Cardiac muscle cell (in vitro differentiated cells and primary cell): ENCODE measurements at places on chromosomes 6 and 20.

DNA sequence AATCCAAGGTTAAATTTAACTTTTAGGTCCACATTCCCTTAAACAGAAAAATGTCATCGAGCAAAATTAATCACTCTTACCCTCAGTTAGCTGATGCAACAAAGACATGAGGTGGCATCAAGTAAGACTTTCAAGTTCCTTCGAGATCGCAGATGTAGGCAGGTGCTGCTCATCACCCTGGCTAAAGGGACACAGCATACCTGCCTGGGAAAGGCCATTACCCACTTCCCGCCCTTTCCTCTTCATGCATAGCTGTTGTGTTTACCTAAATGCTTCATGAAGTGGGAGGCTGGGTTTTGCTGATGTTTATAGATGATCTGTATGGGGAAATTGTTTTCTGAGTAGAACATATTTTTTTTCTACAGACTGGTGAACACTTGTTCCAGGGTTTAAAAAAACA, 67.7 kb downstream of the GFRA4 start:
- no peak for DNase-seq

GRCh38 chr20:20843982-20844381, 131.5 kb upstream of the RALGAPA2 start:
- DNase-seq: no peak

GRCh38 chr20:58069796-58070663, 158.4 kb downstream of the ANKRD60 start:
- no peak for DNase-seq

GRCh38 chr6:136077834-136078576, 172.1 kb downstream of the MTFR2 start:
- DNase-seq: no peak

DNA sequence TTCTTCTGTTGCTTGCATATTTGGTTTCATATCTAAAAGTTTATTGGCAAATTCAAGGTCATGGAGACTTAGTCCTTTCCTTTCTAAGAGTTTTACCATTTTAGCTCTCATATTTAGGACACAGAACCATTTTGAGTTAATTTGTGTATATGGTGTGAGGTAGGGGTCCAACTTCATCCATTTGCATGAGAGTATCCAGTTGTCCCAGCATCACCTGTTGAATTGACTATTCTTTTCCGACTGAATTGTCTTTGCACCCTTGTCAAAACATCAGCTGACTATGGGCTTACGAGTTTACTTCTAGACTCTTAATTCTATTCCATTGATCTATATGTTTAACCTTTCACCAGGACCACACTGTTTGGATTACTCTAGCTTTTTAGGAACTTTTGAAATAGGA, 157.5 kb downstream of the RALGAPA2 start:
- no peak for DNase-seq

GRCh38 chr20:2797136-2797983, 3.1 kb downstream of the CPXM1 start:
- DNase-seq: no peak

DNA sequence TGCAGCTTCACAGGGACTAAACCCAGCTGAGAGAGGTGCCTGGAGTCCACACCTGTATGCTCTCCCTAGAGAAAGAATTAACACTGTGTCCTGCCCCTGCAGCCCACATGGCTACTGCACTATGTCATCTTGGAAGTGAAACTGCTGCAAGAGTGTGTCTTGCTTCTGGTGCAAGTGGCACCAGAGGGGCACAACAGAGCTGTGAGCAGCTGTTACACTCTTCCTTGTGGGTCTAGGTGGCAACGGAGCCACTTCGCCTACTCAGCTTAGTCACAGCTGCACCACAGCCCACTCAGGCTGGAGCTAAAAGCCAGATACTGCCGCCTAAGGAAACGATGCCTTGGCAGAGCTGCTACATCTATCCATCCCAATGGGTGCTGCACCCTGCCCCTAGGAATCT, 391.4 kb downstream of the COL12A1 start:
- no peak for DNase-seq

DNA sequence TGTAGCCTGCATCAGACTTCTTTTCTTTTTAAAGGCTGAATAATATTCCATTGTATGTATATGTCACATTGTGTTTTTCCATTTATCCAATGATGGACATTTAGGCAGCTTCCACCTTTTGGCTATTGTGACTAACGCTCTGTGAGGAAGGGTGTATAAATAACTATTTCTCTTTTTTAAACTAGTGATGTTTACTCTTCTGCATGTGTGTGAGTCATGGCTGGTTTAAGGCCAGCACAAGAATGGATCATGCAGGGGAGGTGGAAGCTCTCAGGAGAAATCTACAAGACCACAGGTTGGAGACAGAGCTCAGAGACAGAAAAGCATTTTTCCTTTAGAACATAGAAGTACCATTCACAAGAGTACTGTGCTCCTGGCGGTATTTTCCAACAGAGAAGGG, 307.2 kb downstream of the SOX4 start:
- DNase-seq: no peak

DNA sequence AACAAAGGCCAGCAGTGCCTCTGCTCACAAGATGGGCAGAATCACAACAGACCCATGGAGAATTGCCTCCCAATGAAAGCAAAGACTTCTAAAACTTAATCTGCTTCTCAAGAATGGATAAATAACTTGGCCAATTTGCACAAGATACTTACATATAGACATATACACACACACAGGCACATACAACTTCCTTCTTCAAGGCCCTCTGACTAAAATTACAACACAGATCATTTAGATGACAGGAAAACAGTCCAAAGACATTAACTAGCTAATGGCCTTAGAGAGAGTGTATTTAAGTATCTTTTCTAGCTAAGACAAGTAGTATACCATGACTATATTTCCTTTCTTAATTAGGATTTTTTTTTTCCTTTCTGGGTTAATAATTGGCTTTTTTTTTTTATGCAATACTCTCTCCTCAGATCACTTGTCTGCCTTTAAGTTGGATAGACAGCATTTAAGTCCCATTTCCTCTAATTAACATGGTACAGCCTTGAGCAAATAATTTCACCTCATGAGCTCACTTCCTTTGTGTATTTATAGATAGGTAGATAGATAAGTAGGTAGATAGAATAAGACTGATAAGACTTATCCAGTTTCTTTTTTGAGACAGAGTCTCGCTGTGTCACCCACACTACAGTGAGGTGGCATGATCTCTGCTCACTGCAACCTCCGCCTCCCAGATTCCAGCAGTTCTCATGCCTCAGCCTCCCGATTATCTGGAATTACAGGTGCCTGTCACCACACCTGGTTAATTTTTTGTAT, 70.0 kb downstream of the NRSN1 start:
- no peak for DNase-seq

- DNase-seq: peak; percentile 44
These were observed 60.9 kb downstream of the C6orf58 start for GRCh38 chr6:127637830-127638409.

GRCh38 chr6:14867802-14868201, 378.1 kb upstream of the JARID2 start:
- DNase-seq: no peak

DNA sequence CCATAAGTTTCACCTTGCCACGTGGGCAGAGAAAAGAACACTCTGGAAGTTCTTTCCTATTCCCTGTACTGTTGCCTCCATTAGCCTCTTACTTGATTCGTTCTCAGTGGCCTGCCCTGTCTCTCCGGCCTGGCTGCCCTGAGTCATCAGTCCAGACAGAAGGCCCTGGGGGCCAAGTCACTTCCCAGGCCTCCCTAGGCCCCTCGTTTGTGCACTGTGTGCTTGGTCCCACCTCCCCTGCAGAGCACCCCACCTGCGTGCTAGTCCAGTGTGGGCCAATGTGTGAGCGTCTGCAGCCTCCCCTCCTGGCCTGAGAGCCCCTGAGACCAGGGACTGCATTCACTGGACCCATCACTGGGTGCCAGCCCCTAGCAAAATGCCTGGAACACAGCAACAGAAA, 191.2 kb upstream of the RREB1 start:
- no peak for DNase-seq

DNA sequence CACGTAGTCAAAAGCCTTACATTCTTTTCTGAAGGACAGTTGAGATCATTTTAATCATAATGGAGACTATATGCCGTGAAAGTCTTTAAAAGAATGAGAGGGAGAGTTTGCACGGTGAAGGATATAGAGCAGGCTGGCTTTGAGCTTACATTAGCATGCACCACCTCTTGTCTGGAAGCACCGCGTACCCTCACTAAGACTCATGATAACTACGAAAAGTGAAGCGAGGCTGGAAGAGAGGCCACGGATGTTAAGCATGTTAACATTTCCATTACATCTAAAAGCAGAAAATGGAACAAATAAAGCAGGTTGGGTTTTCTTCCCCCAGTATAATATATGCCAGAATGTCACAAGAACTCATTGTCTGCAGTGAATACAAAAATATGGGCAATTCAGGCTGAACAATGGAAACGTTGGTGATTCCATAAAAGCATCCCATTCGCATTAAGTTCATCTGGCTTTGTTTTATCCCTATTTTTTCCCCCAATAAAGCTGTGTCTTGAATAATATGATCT, 40.6 kb upstream of the NKX2-2 start:
- DNase-seq: no peak

DNA sequence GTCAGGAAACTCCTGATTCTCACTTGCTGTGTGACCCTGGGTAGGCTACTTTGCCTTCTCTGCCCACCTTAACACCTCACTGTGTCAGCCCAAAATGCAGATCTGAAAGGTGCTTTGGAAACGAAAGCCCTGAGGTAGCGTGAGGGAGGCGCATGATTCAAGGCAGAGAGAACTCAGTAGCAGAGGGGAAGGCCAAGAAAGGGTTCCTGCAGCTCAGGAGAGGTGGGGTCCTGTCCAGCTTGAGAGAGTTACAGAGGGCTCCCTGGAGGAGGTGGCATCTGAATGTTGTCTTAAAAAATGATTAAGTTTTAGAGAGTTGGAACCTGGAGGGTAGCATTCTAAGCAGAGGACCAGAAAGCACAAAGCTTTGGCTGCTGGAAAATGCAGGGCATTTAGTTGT, 13.6 kb downstream of the TGM2 start:
- no peak for DNase-seq

GRCh38 chr20:48722002-48722731, 105.6 kb downstream of the PREX1 start:
- no peak for DNase-seq

DNA sequence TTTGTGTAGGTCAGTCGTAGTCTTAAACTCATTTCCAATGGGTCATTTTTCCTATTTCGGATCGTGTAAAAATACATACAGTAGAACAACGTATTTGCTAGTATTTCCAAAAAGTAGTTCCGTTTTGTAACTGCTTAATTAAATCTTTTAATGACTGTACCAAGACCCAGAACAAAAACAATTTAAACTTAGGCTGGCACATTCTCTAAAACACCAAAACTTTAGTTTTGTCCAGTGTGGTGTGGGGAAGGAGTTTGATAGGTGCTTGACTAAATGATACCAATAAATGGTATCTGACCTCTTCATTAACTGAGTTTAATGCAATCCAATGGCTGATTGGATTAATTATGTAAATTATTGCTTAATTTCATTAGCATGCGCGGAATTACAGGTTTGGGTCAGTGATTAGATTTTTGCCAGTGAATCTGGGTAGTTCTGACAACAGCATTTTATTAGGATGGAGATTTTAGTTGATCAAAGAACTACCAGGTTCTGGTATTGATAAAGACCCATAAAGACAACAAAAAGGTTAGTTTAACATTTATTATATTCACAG, 20.8 kb downstream of the OR2B2 start:
- DNase-seq: no peak

DNA sequence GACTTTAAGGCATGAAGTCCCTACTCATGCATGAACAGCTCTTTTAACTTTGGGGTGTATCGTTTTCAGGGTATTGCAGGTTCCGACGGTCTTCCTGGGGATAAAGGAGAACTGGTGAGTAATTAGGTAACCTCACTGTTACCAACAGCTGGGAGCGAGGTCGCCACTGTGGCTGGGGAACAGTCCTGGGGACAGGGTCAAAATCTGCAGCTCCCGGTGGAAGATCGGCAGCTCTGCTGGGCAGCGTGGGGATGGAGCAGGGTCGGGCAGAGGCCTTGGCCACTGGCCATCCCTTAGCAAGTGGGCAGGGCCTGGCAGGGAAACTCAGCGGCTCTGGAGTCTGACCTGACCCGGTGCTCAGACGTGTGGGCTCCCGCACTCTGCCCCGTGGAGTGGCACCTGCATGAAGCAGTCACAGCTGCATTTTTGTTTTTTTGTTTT, 16.1 kb downstream of the COL9A3 start:
- no peak for DNase-seq

DNA sequence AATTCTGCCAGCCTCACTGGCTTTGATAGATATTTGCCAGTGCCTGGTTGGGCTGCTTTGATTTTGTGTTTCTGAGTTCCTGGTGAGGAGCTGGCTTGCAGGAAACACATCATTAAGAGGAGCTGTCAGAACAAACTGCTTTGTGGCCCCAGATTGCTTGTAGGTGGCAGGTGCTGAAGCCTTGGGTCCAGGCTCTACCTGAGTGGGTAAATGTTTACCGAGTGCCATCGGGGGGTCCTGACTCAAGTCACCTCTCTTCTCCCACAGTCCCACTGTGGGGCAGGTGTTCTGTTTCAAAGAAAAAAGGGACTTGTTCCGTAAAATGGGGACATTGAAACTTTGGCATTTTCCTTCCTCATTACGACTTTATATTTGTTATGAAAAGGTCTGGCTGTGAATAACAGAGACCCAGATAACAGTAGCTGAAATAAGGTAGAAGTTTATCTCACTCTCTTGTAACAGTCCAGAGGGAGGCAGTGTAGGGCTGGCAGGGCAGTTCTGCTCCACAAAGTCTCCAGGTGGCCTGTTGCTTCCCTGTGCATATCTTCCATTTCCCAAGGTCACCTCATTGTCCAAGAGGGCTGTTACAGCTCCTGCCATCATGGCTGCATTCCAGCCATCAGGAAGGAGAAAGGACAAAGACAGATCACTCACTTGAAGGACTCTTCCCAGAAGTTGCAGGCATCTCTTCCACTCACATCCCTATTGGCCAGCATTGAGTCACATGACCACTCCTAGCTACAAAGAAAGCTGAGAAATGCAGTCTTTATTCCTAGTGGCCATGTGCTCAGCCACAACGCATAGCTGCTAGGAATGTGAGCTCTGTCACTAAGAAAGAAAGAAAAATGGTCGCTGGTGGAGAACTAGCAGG, 149.9 kb upstream of the KCNG1 start:
- DNase-seq: no peak

DNA sequence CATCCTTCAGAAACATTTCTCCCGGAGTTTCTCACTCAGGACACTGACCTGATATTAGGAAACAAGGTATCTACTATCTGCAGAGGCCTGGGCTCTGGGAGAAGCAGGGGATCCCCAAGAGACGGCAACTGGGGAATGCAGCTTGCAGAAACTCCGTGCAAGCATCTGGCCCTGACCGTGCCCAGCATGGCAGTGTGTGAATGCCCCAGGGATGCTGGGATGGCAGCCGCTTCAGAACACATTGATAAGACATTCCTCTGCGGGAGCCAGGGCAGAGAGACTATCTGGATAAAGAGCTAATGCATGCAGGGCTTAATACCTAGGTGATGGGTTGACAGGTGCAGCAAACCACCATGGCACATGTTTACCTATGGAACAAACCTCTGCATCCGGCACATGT, 55.4 kb downstream of the NFATC2 start:
- DNase-seq: no peak
